Activated T-cell treated with anti-CD3 and anti-CD28 coated beads for 4 hours (primary cell): ENCODE measurements at places on chromosomes 5 and 9.
A peak's percentile ranks its signal among the peaks of the same experiment; 100 is the strongest.

DNA sequence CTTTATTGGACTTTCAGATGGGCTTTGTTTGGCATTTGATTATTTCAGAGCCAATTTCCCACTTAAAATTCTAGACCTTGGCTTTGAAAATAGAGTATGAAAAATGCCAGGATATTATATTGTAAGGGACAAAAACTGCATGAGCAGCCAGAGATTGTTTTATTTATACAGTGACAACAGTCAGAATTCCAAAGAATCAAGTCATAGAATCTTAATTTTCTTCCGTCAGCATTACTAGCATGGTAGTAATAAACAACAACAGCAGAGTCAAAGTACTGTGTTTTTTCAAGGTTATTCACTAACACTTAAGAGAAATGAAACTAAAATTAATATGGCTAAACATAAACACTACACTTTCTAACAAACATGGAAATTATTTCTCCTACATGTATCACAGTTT lies 52.2 kb downstream of the MLLT3 start:
- no peak for DNase-seq

GRCh38 chr5:117411701-117412100 lies 837.1 kb upstream of the SEMA6A start:
- DNase-seq: no peak

DNA sequence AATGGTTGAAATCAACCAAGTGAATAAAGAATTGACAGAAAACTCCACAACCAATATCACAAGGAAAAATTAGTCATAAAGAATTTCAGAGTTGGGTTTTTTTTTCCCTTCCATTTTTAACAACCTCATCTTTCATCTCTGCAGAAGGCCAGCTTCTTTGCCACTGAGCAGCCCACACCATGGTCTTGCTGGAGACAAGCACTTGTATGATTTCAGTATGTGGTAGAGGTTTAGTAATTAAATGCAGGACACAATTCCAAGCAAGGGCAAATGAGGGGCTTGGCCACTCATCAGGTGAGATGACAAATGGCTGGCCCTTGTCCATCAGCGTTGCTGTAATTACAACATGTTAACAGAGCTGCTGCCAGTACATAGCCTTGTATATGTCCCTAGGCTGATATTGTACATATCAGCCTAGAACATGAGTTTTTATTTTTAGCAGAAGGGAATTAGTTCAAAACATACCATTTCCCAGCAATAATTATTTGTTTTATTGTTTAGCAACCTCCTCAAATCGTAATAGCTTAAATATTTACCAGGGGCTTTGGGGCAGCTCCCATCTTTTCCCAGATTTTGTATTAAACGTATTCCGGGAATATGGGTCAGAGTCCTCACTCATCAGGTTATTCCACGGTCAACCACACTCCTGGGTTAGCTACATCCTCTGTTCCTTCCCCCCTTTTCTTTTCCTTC lies 5.0 kb upstream of the C9 start:
- DNase-seq: no peak

- no peak for DNase-seq
Measured at GRCh38 chr5:169956756-169957155, 23.5 kb downstream of the INSYN2B start.

GRCh38 chr9:106755736-106756135 lies 107.2 kb upstream of the ZNF462 start:
- no peak for DNase-seq

DNA sequence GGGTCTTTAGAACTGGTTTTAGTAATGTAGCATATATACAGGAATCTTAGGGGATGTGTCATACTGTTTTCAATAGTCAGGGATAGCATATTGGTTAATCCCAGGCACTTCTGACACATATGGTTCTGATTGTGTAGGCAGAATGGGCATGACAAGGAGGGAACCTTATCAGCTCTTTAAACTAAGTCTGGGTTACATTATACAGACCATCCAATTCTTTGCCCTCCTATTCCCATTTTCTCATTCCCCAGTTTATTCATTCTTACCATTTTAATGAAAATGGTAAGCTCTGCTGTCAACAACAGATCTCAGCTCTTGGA lies 85.1 kb downstream of the NDUFAF2 start:
- DNase-seq: no peak

GRCh38 chr5:72543365-72543764 lies 36.2 kb upstream of the ZNF366 start:
- no peak for DNase-seq

DNA sequence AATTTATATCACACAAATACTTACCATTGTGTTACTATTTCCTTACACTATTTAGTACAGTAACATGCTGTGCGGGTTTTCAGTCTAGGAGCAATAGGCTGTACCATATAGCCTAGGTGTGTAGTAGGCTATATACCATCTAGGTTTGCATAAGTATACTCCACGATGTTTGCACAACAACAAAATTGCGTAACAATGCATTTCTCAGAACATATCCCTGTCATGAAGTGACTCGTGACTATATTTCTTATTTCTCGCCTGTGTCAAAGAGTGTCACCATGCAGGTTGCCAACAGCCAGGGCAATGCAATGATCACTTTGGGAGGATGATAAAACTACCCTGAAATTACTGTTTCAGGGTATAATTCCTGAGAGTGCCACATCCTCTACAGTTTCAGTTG lies 65.6 kb upstream of the CD180 start:
- DNase-seq: no peak

- no peak for DNase-seq
Measured at GRCh38 chr5:42241636-42242035, 181.6 kb upstream of the GHR start.

- no peak for DNase-seq
Measured at GRCh38 chr9:115237385-115237998, 119.5 kb upstream of the TNC start.

- no peak for DNase-seq
Measured at GRCh38 chr5:174644436-174644835, 79.9 kb upstream of the MSX2 start.

DNA sequence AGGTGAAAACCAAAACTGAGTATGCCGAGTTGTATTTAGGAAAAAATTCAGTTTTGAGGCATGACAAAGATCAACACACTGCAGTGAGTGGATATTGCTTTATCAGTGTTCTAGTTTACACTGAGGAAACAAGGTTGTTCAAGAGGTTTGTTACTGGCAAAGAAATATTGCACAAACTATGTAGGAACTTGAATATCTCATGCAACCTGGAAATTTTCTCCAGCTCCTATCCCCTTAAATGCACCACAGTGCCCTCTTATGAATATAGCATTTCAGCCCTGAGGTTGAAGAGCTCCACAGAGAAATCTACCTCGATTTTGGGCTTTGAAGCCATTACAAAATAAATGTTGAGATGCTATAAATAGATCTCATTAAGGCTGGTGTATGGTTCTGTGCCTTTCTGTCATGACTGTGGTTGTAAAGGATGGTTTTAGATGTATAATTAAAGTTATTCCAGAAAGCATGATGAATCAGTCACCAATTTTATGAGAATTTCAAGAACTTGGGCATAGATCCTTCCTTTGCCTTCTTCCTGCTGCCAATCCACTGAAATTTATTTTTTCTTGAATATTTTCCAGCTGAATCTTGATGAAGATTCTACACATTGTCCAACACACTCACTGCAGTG lies 159.3 kb downstream of the SPATA31D1 start:
- DNase-seq: no peak

DNA sequence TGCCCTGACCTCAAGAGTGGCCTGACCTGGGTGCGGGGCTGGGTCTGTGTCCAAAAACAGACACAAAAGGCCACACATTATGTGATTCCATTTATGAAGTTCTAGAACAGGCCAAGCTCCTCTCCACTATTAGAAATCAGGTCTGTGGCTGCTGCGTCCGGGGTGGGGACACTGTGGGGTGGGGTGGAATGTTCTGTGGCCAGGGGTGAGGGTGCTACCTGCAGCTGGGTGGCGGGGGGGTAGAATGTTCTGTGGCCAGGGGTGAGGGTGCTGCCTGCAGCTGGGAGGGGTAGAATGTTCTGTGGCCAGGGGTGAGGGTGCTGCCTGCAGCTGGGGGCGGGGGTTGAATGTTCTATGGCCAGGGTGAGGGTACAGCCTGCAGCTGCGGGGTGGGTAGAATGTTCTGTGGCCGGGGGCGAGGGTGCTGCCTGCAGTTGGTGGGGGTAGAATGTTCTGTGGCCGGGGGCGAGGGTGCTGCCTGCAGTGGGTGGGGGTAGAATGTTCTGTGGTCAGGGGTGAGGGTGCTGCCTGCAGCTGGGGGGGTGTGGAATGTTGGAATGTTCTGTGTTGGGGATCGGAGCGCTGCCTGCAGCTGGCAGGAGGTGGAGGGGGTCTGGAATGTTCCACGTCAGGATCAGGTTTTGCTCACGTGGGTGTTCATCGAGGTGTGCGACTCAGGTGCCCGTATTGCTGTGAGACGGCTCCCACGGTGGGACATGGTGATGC lies 8.3 kb downstream of the LCN12 start:
- no peak for DNase-seq

GRCh38 chr5:91328743-91329142 lies 54.4 kb downstream of the ARRDC3 start:
- no peak for DNase-seq

GRCh38 chr5:78705826-78706225 lies 57.3 kb upstream of the LHFPL2 start:
- no peak for DNase-seq

DNA sequence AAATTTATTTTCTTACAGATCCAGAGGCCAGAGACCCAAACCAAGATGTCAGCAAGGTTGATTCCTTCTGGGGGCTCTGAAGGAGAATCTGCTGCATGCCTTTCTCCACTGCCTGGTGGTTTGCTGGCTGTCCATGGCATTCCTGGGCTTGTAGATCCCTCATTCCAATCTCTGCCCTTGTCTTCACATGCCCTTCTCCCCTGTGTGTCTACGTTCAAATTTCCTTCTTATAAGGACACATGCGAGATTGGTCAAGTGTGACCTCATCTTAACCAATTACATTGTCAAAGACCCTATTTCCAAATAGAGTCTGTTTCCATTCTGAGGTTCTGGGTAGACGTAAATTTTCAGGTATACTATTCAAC lies 84.5 kb upstream of the RAI14 start:
- DNase-seq: no peak

GRCh38 chr5:122924719-122925395 lies 79.4 kb downstream of the SNX24 start:
- DNase-seq: no peak

GRCh38 chr5:1759378-1759970 lies 40.2 kb downstream of the MRPL36 start:
- no peak for DNase-seq

GRCh38 chr5:127029581-127030258 lies 638 bp downstream of the MARCHF3 start:
- no peak for DNase-seq

GRCh38 chr9:93224591-93224990 lies 40.7 kb downstream of the WNK2 start:
- DNase-seq: no peak

GRCh38 chr9:82606071-82606470 lies 456.9 kb downstream of the RASEF start:
- DNase-seq: no peak

DNA sequence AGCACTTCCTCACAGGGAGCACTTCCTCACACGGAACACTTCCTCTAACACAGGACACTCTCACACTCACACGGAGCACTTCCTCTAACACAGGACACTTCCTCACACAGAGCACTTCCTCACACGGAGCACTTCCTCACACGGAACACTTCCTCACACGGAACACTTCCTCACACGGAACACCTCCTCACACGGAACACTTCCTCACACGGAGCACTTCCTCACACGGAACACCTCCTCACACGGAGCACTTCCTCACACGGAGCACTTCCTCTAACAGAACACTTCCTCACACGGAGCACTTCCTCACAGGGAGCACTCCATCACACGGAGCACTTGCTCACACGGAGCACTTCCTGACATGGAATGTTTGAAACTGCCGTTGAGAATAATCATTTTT lies 13.4 kb downstream of the POMT1 start:
- DNase-seq: no peak

DNA sequence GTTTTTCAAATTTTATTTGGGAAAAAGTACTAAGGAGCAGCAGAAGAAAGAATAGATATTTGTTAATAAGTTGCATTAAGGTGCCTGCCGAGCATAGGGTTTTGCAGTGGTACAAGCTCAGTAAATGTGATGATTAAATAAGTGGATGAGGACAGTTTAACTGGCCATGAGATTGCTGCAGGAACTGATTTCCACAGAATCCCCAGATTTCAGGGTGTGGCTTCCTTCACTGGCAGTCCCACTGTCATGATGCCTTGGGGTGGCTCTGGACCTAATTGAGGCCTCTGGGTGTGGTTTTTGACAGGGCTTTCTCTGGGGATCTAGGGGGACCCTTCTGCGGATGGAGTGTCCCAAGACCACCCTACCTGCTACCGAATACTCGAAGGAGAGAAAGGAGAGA lies 1.4 kb downstream of the PHF24 start:
- no peak for DNase-seq

GRCh38 chr5:138366632-138367382 lies 14.3 kb downstream of the KDM3B start:
- no peak for DNase-seq

DNA sequence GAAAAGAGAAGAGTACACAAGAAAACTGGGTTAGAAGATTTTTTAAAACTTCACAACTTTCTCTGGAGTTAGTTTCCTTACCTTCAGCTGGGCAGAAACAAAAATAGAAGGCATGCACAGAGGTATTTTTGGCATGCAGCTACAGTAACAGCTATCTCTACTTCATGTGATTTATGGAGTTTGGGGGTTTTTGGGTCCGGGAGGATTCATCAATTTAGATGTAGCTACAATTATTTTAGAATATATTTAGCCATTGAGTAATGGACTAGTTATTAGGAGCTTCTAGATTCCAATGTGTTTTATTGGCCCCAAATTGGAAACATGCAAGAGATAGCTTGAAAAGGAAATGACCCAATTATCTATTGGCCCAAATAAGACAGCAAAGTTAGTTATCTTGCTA lies 91.6 kb upstream of the TNFAIP8 start:
- DNase-seq: no peak

- DNase-seq: no peak
Measured at GRCh38 chr9:15137658-15138356, 169.2 kb downstream of the TTC39B start.

GRCh38 chr9:124511426-124511840 lies 4.2 kb upstream of the NR5A1 start:
- no peak for DNase-seq

- no peak for DNase-seq
Measured at GRCh38 chr5:163889369-163889768, 383.9 kb downstream of the MAT2B start.

GRCh38 chr9:117757561-117758190 lies 53.5 kb downstream of the TLR4 start:
- no peak for DNase-seq

- no peak for DNase-seq
Measured at GRCh38 chr5:8458038-8458383, 589.1 kb downstream of the MTRR start.

- peak; percentile 51 for DNase-seq
Measured at GRCh38 chr5:177426566-177427210, at the start of gene GRK6. GRK6 (plus strand) TSS chr5:177426676; CDS start chr5:177426846, 170 bp downstream.

DNA sequence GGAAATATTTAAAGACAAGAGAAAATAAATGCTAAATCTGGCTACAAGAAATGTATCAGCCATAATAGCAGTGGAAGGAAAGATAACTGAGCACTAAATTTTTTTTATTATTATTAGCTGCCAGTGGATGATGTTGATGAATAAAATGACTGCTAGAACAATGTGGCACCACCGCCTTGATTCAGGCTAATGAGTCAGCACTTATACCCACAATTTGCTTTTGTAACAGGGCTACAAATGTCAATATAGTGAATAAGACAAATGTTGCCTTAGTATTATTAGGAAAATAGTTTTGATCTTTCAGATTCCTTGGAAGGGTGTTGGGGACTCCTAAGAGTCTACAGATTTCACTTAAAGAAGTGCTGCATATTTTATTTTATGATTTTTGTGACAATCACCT lies 555.2 kb upstream of the GRAMD2B start:
- no peak for DNase-seq

- DNase-seq: no peak
Measured at GRCh38 chr5:159783726-159784247, 132.5 kb upstream of the ADRA1B start.
